Left kidney (tissue), 8 donors: ENCODE measurements at places on chromosomes 11 and 22.

DNA sequence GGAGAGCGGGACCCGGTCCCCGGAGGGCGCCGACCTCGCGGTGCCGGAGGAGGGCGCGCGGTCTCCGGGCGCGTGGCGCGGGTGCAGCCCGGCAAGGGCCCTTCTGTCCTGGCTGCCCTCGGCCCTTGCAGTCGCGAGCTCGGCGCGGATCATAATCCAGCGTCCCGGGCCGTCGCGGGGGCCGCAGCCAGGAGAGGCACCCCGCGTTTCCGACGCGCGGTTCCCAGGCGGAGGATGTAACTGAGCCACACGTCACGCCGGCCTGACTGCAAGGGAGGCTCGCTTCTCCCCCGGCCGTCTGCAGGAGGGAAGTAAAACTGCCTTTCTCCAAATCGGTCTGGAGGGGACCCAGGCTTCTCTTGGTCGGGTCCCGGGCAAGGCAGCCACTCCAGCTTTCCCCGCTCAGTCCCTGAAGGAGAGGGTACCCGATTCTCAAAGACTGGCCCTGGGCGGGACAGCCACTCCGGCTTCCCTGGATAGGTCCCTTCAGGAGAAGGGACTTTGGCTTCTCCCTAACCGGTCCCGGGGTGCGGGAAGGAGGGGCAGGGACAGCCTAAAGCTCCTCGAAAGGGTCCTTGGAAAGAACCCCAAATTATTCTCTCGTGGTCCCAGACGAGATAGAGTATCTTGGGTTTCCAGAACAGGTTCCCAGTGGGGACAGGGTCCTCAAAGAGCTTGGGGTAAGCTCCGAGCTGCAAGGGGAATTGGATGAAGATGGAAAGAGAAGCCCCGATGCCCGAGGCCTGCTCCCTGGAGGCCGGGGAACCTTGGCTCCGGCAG is 836 bp downstream of the SPON1 start:
- no peak for DNase-seq

DNA sequence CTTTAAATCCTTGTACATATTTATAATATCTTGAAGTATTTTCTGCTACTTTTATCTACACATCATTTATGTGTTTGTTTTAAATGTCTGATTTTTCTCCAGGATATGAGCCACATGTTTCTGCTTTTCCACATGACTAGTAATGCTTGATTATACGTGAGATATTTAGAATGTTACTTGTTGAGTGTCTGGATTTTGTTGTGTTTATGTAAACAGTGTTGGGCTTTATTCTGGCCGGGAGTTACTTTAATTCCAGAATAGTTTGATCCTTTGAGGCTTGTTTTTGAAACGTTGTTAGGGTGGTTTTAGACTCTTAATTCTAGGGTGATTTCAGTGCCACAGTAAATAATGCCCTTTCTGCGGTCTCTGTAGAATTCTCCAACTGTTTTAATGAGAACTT is 252.9 kb downstream of the BLID start:
- DNase-seq: no peak

DNA sequence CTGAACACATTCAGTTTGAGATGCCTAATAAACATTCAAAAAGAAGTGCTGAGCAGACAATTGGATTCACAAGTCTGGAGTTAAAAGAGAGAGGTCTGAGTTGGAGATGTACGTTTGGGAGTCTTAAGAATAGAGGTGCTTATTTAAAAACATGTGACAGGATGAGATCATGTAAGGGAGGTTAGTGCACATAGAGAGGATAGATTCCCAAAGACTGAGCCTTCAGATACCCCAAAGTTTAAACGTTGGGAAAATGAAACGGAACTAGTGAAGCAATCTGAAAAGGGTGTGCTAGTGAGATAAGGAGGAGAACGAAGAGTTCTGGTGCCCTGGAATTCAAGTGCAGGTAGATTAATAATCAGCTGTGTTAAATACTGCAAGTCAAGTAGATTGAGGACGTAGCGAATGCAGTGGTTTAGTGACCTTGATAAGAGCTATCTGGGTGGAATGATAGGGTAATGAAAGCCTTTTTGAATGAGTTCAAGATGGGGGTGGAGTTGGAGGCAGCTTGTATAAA is 63.7 kb downstream of the HIPK3 start:
- no peak for DNase-seq

- no peak for DNase-seq
Observed at GRCh38 chr11:101003468-101003867, 126.1 kb downstream of the PGR start.

GRCh38 chr11:61315260-61315659 is 17.6 kb downstream of the DDB1 start:
- DNase-seq: no peak

DNA sequence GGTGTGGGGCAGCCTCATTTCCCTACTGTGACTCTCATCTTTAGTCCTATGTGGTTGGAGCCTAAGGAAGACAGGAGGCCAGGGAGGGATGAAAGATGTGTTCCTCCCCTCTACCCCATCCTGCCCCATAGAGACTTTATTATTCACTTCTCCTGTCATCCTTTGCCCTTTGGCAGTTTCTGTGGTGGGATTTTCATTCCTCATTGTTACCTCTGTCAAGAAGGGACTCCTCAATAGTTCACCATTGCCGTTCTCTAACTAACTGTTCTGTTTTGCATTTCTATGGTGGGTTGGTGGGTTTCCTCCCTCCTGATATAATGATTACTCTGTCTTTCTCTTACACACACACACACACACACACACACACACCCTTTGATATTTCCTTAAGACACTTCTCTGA is 202.3 kb downstream of the DSCAML1 start:
- no peak for DNase-seq

GRCh38 chr11:108803776-108804175 is 138.9 kb downstream of the DDX10 start:
- no peak for DNase-seq

DNA sequence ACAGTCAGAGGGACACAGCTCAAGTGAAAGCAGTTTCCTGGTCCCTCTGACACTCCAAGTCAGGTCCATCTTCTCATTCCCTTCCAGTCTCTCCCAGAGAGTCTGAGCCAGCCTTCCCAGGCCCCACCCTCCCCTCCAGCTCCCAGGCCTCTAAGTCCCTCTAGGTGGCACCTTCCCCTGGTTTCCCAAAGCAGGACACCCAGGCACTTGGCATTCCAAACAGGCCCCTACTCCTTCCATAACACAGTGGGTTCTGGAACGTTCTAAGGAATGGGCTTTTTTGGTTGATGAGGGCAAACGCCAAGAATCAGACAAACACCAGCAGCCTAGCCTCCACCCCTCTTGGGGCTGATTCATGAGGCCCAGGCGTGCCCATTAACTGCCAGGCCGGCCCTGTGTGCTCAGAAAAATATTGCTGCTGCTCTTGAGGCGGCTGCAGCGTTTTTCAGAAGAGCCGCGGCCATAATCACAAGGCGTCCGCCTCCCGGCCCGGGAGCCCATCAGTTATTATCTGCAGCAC is 418.7 kb downstream of the SOX6 start:
- no peak for DNase-seq

DNA sequence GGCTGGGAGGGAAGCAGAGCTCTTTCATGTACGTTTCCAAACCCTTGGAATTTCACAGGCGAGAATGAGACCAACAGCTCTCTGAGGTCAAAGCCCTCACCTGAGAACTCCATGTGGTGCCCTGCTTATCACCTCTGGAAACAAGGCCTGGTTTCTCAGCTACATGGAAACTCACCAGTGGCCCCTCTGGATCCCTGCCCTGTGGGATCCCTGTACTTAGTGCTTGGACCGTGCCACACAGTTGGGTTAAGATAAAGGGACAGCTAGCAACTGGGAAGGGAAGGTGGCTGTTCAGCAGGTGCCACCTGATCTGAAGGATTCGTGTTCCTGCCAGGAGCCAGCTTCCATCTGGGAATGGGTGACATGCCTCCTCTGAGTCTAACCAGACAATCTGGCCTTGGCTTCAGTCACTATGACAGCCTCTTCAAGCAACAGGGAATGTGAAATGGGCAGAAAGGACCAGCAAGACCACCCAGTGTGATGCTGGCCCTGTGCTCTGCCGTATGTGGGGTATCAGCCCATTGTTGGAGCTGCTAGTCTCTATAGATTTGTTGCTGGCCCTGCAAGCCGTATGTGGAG is 54.3 kb upstream of the BID start:
- DNase-seq: no peak

DNA sequence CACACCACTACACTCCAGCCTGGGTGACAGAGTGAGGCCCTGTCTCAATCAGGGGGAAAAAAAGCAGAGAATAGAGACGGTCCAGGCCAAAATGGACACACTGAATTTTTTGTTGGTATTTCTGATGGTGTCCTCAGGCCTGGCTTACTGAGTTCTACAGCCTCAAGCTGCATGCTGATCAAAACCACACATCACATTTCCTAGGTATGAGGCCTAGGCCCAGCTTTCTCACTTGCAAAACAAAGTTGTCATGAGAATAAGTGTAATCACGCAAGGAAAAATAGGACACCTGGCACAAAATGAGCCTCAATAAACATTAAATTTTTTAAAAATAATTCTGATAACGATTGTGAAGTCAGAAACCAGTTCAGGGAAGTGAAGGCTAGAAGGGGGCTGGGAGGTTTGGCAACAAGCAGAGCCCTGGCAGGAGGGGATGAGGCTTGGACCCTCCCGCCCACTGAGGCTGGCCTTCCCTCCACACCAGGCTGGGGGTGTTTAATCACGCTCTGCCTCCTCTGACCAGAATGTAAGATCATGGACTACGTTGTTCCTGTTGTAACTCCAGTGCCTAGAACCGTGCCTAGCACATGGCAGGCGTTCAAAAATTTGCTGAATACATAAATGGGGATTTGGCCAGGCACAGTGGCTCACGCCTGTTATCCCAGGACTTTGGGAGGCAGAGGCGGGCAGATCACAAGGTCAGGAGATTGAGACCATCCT is 18.1 kb downstream of the PACSIN2 start:
- DNase-seq: no peak

- no peak for DNase-seq
Observed at GRCh38 chr22:30284666-30285065, 4.6 kb downstream of the CASTOR1 start.

GRCh38 chr11:38208951-38209350 is 1610.9 kb upstream of the RAG2 start:
- DNase-seq: no peak

DNA sequence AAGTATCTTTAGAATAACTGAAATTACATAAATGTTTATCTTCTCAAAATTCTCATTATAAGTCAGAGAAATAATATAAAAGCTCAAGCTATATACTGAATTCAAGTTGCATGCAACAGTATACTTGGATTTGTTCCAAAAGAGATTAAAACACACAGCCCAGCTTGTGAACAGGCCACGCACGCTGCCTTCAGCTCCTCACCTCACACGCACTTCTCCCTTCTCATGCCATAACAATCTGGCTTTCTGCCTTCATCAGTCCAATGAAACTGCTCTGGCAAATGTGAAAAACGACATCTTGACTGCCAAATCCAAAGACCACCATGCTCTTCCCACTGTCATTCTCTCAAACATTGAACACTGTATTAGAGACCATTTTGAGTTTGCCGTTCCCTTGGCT is 22.1 kb downstream of the ATP6V1E1 start:
- DNase-seq: no peak

GRCh38 chr11:33620423-33621171 is 80.0 kb downstream of the C11orf91 start:
- DNase-seq: no peak

- no peak for DNase-seq
Observed at GRCh38 chr11:86728562-86728961, 56.1 kb upstream of the ME3 start.

DNA sequence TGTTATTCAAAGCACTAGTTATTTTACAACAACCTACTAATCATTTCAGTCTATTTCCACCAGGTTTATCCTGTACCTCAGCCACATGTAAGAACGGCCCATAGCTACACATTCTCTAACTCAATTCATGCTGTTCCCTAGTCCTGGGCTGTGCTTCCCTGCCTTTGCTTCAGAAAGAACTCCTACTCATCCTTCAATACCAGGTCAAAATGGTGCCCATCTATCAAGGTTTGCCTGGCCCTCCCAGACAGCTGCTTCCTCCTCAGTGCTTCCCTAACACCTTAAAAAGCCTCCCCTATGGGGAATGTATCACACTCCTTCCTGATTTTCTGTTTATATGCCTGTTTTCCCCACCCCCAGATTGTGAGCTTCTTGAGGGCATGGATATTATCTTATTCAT is 400.7 kb downstream of the MN1 start:
- no peak for DNase-seq

GRCh38 chr11:124190298-124191139 is 7.4 kb downstream of the OR10D3 start:
- peak; percentile 27 for DNase-seq

DNA sequence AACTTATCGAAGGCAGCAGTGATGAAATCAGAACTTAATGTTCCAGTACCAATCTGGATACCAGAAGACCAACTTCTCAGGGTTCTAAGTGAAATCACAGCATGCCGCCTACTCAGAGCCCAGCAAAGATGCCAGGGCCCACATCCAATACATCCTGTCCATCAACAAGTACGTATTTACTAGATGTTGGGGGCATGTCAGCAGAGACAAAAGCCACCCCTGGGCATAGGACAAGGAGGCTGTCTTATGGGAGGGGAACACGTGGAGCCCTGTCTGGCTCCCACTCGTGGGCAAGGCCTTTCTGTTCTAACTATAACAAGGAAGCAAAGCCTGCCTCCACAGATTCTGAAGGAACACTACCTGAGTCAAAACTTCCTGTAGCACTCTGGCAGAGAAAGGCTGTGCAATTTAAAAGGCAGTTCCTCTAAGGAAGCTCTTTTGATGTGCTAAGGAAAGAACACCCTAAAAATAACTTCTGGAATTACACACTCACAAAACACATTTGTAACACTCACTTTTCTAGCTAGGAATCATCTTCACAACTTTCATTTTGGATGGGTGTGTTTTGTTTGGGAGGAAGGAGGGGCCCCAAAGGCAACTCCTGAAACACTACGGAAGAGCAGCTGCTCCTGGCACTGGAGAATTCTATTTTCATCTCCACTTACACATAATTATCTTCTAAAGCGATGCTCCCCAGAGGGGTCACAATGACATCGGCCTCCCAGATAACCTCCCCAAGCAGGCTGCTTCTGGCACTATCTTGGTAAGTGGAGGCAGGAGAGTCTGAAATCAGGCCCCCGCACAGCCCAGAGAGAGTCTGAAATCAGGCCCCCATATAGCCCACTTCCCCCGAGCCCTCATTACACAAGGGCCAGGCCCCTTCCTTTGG is 14.2 kb downstream of the SMCO4 start:
- no peak for DNase-seq

- no peak for DNase-seq
Observed at GRCh38 chr11:70731271-70732022, 333.1 kb downstream of the CTTN start.

GRCh38 chr11:73233692-73234470 is 15.8 kb downstream of the P2RY2 start:
- no peak for DNase-seq

DNA sequence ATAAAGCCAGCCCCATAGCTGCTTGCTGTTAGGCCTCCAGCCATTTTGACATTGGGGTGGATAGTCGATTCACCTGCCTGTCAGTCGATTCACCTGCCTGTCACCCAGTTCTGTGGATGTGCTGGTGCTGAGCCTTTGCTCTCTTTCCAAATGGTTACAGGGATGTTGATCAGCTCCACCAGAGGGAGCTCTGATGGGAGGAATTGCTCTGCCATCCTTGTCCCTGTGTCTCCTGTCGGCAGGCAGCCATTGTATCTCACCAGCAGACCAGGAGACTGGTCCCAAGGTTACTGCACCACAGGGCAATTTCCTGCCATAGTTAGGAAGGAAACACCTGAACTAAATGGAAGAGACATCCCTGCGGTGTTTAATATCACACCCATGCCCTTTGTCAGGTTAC is 6.1 kb downstream of the MPEG1 start:
- DNase-seq: no peak

GRCh38 chr11:132780046-132780445 is 752.3 kb downstream of the OPCML start:
- no peak for DNase-seq

- no peak for DNase-seq
Observed at GRCh38 chr22:25348391-25348790, 129.0 kb downstream of the CRYBB2 start.
